Urinary bladder (tissue), 4 donors: ENCODE measurements at places on chromosomes 7 and 10.

DNA sequence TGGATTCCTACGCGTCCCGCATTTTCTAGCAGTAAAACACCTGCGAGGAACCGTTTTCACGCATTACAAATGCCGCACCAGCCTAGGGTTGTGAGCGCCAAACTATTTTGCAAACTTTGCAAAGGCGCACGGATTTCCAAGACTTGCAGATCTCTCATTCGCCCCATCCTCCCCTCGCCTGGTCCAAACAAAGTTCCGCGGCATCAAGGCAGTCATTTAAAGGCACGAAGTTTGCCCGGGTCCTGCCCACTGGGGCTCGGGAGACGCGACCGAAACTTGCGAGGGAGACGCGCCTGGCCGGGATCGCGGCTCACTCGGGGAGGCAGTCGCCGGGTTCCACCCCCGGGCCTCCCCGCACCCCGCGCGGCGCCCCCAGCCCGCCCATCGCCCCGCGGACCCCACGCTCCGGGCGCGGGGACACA, 613 bp downstream of the USP6NL start:
- no peak for DNase-seq

DNA sequence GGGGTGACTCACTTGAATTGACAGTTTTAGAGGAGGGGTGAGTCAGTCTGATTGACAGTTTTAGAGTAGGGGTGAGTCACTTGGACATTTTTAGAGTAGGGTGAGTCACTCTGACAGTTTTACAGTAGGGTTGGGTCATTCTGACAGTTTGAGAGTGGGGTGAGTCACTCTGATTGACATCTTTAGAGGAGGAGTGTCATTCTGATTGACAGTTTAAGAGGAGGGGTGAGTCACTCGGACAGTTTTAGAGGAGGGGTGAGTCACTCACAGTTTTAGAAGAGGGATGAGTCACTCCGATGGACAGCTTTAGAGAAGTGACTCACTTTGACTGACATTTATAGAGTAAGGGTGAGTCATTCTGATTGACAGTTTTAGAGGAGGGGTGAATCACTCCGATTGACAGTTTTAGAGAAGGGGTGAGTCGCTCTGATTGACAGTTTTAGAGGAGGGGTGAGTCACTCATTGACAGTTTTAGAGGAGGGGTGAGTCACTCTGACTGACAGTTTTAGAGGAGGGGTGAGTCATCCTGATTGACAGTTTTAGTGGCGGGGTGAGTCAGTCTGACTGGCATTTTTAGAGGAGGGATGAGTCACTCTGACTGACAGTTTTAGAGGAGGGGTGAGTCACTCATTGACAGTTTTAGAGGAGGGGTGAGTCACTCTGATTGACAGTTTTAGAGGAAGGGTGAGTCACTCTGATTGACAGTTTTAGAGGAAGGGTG, 595.9 kb downstream of the DNAJB6 start:
- DNase-seq = no peak

DNA sequence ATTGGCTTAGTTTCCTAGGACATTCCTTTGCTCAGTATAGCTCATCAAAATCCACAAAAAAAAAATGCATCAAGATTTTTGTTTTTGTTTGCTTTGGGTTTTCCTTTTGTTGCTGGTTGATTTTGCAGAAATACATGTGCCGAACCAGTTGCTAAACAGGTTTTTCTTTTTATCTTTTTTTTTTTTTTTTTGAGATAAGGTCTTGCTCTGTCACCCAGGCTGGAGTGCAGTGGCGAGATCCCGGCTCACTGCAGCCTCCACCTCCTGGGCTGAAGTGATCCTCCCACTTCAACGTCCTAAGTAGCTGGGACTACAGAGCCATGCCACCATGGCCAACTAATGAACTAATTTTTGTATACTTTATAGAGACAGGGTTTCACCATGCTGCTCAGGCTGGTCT, 8.3 kb downstream of the CSTF2T start:
- DNase-seq = no peak

DNA sequence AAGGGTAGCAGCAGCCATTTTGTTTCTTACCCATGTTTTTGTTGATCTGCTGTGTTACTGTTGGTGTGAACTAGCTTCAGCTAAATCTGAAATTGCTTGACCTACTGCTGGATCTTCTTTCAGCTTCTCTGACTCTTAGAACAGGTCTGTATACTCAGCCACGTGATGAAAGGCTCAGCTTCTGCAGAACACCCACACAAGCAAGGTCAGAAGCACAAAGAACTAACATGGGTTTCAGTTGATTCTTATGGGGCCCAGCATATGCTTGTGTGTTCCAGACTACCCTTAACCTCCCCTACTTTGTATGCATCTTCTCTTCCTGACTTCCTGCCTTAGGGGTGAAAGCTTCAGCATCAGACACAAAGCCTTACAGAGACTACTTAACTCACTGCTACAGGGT, 186.8 kb downstream of the HGF start:
- DNase-seq = no peak

- no peak for DNase-seq
Observed at GRCh38 chr7:112995059-112995824, 91.4 kb downstream of the GPR85 start.

DNA sequence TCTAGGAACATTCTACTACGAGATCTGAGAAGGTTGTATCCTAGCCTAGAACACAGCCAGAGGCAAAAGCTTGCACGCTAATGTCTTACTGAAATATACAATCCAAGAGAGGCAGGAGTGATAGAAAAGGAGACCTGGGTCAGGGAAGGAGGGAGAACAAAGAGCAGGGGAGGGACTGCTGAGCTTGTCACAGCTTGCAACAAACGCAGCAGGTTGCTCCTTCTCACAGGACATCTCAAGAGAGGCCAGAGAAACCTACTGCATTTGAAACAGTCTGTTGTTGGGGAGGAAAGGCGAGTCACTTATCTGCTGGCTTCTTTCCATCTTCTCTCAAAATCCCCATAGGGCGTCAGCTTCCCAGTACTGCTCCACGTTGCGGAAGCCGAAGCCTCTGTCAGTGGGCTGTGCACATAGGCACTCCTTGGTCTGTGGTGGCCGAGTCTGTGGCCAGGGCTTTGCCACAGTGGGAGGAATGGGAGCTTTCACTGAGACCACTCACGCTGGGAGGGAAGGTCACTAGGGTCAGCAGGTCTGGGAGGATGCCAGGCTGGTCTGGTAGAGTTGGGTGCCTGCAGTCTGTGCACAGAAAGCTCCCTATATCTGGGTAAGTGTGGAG, 25.8 kb upstream of the GPNMB start:
- DNase-seq = no peak

GRCh38 chr7:33425395-33425794, 296.0 kb downstream of the BBS9 start:
- DNase-seq = no peak

DNA sequence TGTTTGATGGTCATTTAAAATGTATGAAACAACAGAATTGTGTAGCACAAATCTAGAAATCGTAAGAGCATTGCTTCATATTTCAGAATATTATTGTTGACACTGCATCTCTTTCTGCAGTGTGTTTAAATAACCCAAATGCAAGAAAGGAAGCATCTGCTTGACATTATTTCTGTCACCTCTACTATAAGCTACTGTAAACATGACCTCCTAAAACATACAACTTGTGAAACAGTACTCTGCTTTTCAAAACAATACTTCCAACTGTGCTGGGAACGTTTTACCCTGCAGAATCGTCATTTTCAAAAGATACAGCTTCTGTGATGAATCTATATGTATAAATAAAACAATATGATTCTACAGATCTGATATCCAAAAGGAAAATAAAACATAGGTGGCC, 82.0 kb downstream of the RNF133 start:
- DNase-seq = no peak

- no peak for DNase-seq
Observed at GRCh38 chr7:28999427-28999826, 41.3 kb upstream of the TRIL start.

GRCh38 chr10:49174261-49174925, 13.8 kb downstream of the TMEM273 start:
- no peak for DNase-seq

GRCh38 chr10:64040781-64041180, 519.6 kb downstream of the REEP3 start:
- DNase-seq = no peak

DNA sequence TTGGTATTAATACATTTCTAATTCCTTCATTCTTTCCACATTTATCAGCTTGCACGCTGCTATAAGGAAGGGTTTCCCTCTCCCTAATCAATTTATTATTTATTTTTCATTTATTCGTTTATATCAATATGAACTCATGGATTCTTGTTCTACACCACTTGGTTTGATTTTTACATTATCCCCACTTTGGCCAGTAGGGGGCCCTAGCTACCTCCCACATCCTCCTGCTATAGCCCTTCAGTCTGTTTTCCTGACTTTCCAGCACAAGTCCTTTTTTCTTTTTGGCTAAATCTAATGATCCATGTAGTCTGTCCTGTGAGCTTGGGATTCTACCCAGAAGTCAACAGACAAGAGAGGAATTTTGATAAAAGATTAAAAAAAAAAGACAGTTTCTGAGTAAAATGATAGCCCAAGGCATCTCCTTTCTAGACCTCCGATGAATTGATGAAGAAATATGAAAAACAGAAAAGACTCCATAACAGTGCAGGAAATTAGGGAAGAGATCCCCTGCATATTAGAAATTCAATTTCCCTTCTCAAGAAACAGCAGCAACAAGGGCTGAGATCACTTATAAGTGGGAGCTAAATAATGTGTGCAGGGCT, 47.7 kb downstream of the LYZL2 start:
- DNase-seq = no peak

- no peak for DNase-seq
Observed at GRCh38 chr10:21355591-21356011, 169.9 kb downstream of the SKIDA1 start.

DNA sequence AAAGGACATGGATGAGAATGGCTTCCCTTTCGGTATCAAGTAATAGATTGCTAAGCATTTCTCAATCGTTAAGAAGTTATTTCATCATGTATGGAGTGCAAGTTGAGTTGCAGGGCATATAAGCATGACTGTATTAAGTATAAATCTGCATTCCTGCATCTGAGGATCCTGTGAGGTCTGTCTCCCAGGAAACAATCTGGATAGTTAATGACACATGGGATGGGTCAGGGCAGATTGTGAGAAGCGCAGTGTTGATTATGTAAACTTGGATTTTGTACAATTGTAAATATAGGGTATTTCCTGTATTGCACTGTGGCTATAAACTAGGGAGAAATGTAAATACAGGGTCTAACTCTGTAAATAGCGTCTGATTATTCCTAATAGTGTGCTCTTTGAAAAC, 102.6 kb downstream of the PLXDC2 start:
- no peak for DNase-seq

DNA sequence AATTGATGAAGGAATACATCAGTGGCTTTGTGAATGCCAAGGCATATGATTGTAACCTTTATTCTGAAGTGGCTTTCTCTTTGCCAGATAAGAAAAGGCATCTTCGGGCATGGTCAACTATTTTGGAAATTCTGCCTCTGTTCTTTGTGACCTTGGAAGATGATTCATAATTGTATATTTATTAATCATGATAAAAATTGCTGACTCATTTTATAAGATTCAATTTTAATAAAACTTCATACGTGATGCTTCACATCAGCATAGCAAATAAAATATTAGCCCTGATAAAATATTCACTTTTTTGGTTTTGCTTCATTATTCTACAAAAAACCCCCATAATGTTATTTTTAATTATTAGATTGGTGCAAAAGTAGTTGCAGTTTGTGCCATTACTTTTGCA, 200.5 kb downstream of the MACC1 start:
- no peak for DNase-seq

DNA sequence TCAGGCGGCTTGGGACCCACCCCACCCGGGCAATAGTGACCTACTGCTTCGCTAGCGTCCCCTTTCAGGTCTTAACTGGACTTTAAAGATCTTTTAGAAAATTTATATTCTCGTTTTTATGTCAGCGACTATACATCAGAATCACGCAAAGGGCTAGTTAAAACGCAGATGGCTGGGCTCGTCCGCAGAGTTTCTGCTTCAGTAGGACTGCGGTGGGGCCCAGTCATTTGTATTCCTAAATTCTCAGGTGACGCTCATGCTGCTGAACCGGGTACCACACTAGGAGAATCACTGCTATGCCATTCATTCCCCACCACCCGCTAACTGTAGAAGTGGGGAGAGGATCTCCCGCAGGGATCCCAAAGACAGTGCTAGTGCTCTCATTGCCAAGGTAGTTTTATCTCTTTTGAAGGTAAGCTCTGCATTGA, 12.0 kb upstream of the SP8 start:
- DNase-seq = no peak

DNA sequence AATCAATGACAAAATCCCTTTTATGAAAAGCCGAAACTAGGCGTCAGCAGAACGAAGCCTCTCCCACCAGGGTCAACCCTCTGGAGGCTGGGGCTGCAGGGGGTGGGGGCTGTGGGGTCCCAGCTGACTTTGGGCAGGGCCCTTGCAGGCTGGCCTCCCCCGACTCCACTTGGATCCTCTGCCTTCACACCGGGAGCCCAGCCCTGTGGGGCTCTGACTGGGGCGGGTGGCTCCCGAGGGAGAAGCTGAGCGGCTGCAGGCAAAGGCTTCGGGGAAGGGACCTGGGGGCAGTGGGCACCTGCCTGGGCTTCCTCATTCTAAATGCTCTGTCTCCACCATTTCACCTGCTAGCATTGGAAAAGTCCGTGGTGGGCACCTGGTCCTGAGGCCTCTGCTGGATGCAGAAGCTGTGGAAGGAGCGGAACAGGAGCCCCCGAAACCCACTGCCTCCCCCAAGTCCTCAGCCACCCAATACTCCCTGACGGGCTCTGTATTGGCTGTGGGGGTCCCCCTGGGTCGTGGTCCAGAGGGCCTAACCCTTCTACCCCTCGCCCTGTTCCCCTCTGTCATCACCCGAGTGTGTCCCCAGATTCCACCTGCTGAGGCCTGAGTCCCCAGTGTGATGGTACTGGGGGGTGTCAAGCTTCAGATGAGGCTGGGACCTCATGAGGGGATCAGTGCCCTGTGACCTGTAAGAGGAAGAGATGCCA, 108.6 kb downstream of the DNAJB6 start:
- DNase-seq = no peak

DNA sequence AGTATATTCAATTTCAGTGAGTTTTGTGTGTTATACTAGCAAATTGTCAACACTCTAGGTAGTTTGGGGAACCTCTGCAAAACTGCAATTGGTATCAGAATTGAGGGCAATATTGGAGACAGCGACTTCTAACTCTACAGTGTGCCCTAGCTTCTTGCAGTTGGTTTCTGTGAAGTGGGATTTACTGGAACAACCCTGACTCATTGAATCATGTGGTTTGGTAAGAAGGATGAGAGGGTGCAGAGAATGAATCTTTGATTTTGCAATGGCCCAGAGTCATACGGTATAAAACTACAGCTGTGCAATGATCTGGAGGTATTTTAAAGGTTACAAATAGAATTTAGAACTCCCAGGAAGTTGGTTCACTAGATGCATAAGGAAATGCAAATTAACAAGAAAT, 129.1 kb upstream of the PPP1R3A start:
- DNase-seq = no peak
